ENCODE measurements at places on chromosomes 13 and 19. TPM values are rescaled to one million over a fixed set of nuclear protein-coding genes. Genes with fewer than 3 reads are reported as not detected.

GRCh38 chr19:44848036-44848811 lies 2.1 kb downstream of the NECTIN2 start:
- no peak for DNase-seq

GRCh38 chr13:41613984-41614661 lies 156.8 kb downstream of the RGCC start:
- no peak for DNase-seq

GRCh38 chr13:47175172-47175866 lies 278.5 kb upstream of the HTR2A start:
- DNase-seq = no peak

DNA sequence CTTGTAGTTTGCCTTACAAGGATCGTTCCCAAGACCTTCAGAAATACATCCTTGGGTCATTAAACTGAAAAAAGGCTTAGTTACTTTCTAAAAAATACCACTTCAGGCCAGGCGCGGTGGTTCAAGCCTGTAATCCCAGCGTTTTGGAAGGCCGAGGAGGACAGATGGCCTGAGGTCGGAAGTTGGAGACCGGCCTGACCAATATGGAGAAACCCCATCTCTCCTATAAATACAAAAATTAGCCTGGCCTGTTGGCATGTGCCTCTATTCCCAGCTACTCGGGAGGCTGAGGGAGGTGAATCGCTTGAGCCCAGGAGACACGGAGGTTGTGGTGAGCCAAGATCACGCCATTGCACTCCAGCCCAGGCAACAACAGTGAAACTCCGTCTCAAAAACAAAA lies 2.2 kb upstream of the ZNF28 start:
- DNase-seq = no peak

GRCh38 chr13:70784207-70784989 lies 676.1 kb upstream of the KLHL1 start:
- no peak for DNase-seq

The SRRM5 gene
- total RNA-seq = 0.31 TPM

The LGALS14 gene
- total RNA-seq = not detected
